Natural killer cell treated with Interleukin-12 subunit alpha and Interleukin-12 subunit beta and Interleukin-15 and Interleukin-18, amount 100 ng/mL, for 72 hours (primary cell): ENCODE measurements at places on chromosomes 5 and 9. TPM values are rescaled to one million over a fixed set of nuclear protein-coding genes. Genes with fewer than 3 reads are reported as not detected.

DNA sequence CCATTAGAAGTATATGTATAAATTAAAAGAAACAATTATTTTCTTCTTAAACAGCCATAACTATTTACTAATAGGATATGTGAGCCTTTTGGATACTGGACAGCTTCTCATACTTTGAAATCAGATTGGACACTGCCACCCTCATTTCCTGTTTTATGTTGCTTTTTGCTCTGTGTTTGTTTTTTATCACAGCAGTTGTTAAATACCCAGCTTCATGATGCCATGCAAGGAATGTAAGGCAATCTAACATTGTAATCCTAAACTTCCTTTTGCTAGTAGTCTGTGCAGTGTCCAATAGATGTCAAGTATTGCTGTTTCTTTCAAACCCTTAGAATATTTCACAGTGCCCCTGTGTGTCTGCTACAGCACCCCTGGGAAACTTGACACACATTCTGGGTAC lies 56.2 kb downstream of the CNTLN start:
- DNase-seq: no peak
- no peak overlapping the region for H3K27ac ChIP-seq
- no peaks in the 10 kb centered on the region for H3K36me3 ChIP-seq
- H3K4me1 ChIP-seq: no peaks in the 10 kb centered on the region

GRCh38 chr9:1637401-1637800 lies 377.7 kb upstream of the SMARCA2 start:
- no peaks in the 10 kb centered on the region for H3K27me3 ChIP-seq
- H3K27ac ChIP-seq: no peak overlapping the region
- H3K36me3 ChIP-seq: no peaks in the 10 kb centered on the region
- H3K4me3 ChIP-seq: no peak overlapping the region

DNA sequence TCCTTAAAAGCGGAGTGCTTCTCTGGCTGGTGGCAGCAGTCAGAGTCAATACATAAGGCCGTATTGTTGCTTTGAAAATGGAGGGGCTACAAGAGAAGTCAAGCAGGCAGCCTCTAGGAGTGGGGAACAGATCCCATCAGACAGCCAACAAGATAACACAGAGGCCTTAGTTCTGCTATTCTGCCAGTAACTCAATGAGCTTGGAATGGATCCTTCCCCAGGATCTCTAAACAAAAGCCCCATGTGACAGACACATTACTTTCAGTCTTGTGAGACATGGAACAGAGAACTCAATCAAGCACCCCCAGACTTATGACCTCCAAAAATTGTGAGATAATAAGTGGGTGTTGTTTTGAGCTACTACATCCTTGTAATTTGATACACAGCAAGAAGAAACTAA lies 158.6 kb downstream of the RFX3 start:
- H3K27ac ChIP-seq: no peak overlapping the region
- H3K27me3 ChIP-seq: no peaks in the 10 kb centered on the region
- no peaks in the 10 kb centered on the region for H3K36me3 ChIP-seq
- H3K4me3 ChIP-seq: no peak overlapping the region

GRCh38 chr5:88158056-88158455 lies 110.6 kb downstream of the TMEM161B start:
- peaks cover 4% of the 10 kb centered on the region for H3K36me3 ChIP-seq
- no peak overlapping the region for H3K27ac ChIP-seq
- no peaks in the 10 kb centered on the region for H3K4me1 ChIP-seq
- peaks cover 33% of the 10 kb centered on the region for H3K27me3 ChIP-seq
- H3K4me3 ChIP-seq: no peak overlapping the region

- peaks cover 4% of the 10 kb centered on the region for H3K36me3 ChIP-seq
- no peak for DNase-seq
- peaks cover 36% of the 10 kb centered on the region for H3K4me1 ChIP-seq
Observed at GRCh38 chr5:68403301-68403700, 187.7 kb downstream of the PIK3R1 start.

DNA sequence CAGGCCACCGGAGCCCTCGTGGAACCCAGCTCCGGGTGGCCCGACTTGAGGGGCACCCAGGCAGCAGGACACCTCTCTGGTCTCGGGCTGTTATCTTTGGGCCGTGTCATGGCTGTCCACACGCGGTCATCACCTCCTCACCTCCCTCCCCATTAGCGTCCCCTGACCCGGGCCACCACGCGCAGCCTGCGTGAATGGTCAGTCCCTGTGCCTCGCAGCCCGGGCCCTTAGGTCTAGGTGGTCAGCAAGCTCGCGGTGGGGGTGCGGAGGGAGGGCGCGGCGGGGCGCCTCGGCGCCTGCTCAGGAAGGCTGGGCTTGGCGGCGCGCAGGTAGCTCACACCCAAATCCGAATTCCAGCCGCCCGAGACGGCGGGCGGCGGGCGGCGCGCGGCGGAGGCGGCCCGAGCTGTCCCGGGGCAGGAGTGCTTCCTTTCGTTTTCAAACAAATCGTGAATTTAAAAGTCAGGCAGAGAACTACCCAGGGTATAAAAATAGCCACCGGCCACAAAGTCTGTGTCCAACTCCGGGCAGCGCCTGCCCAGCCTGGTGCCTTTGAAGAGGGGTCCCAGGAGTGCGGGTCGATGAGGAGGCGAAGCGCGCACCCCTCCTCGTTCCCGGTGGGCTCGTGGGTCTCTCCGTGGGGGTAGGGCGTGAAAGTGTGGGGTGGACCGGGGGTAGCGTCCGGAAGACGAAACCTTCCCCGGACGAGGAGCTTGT lies 1.0 kb upstream of the RXRA start:
- peaks cover 8% of the 10 kb centered on the region for H3K4me1 ChIP-seq
- DNase-seq: no peak
- no peak overlapping the region for H3K27ac ChIP-seq

The PHF24 gene
- not detected for total RNA-seq

The UNC5A gene
- total RNA-seq: not detected

The INSL4 gene
- not detected for total RNA-seq

The GABRA6 gene
- total RNA-seq: not detected

The TICAM2 gene
- total RNA-seq: 11.1 TPM

The FBP2 gene
- total RNA-seq: not detected
